ENCODE measurements at places on chromosomes 16 and 17.

- no peak for DNase-seq
These were observed 44.2 kb downstream of the MARF1 start for GRCh38 chr16:15598648-15599190.

DNA sequence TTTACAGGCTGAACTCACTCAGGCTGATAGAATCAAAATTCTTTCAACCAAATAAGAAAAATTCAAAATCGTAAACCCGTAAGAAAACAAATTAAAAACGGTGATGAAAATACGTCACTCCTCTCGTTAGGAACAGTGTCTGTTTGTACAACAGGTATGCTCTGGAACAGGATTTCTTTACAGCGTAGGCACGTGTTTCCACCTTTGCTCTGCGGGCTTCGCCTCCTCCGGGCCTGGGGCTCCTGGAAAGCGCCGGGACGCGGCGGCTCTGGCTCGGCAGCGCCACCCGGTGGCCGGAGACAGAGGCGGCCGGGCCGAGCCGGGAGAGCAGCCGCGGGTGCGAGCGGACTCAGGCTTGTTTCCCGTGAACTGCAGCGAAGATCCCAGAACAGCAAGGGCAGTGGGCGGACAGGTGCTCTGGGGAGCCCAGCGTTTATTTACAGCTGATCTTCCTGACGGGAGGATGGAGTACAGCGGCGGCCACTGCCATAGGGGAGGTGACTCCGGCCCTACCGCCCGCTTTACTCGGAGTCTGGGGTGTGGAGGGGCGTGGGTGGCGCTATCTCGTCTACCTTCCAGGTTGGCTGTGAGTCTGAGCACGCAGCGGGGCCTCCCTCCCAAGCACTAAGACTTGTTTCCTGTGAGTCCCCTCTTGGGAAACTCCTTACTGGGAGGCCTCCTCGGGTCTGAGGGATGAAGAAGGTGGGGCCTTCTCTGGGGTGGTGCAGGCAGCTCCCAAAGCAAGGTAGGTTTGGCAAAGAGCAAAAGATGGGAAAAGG is 40.5 kb upstream of the ATP2A3 start:
- peak; percentile 63 for DNase-seq

- peak; percentile 72 for DNase-seq
These were observed 51.3 kb downstream of the NKD1 start for GRCh38 chr16:50599494-50599893.

DNA sequence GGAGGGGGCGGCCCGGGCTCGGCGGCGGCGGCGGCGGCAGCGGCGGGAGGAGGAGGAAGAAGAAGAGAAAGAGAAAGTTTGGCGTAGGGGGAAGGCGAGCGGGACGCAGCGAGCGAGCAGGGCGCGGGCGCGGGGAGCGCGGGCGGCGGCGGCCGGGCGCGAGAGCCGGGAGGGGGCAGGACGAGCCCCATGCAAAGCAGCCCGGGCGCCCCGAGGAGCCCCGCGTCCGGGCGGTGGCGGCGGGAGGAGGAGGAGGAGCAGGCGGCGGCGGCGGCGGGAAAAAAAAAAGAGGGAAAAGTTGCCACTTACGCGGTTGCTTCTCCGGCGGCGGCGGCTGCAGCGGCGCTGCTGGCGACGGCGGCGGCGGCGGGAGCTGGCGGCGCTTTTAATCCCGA is 10.3 kb upstream of the ZFHX3 start:
- peak; percentile 50 for DNase-seq

GRCh38 chr17:51006601-51007000 is 114.1 kb downstream of the SPAG9 start:
- DNase-seq = peak; percentile 52

DNA sequence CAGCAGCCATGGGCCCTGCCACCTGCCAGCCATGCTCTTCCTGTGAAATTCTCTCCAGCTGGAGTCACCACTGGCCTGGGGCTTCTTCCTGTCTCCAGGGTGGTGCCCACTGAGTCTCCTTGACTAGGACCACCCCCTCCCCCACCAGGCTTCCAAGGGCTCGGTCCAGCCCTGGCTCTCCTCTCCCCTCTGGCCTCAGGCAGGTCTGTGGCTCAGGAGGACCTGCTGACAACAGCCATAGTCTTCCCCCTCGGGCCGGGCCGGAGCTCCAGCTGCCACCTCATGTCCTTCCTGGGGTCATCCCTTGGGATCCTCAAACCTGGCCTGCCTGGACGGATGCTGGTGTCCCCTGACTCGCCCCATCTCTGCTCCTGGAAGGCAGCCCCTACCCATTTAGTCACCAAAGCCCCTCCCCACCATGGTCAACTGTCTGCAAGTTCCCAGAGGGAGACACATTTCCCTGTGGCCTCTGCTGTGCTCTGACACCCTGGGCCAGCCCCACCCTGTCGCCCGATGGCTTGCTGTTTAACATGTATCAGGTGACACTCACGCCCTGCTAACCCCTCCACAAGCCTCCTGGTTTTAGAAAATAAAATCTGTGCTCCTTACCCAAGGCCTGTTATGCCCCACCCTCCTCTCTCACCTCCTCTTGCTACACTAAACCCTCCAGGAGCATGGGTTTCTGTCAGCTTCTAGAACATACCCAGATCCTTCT is 186.2 kb downstream of the RBFOX3 start:
- no peak for DNase-seq

Data from AG08395 (cell line).